T-helper 17 cell (primary cell): ENCODE measurements at places on chromosomes 5 and 9.

DNA sequence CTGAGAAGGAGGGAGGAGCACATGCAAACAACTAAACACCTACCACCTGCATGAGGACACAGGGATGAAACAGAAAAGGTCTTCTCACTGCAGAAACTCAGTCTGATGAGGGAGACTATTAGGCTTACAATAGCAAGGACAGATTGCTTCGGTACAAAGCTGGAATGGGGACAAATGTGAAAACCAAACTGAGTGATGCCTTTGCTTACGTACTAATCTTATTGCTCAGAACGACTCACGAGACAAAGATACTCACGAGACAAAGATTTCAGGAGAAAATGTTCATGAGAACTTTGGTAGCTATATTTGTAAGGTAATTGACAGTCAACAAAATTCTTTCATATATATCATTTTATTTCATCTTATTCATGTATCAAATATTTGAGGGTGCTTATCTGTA, 71.9 kb upstream of the TAF1L start:
- DNase-seq = no peak

DNA sequence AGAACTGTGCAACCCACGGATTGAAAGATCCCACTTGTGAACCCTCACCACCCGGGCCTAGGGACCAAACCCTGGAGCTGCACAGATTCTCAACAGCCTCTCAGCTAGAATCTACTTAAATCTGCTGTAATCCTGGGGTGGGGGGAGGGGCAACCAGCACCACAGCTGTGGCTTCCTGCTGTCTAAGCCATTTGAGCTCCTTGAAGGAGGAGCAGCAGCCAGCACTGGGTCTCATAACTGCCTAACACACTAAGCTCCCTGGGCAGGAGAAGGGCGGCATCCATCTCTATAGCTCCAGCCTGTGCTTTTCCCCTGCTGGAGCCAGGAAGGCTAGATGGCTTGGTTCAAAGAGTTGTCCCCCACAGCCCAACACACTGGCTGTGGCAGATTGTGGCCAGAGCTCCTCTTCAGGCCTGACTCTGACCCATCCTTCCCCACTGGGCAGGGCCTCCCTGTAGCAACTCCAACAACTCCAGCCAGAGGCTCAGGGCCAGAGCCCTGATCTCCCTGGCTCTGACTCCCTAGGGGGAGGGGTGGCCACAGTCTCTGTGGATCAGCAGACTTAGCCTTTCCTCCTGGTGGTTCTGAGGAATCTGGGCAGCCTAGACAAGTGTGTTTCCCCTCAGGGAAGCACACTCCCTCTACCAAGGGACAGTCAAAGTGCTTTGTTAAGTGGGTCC, 72.0 kb upstream of the C9orf72 start:
- DNase-seq = no peak

GRCh38 chr9:121821326-121821725, 169.9 kb downstream of the DAB2IP start:
- DNase-seq = no peak

DNA sequence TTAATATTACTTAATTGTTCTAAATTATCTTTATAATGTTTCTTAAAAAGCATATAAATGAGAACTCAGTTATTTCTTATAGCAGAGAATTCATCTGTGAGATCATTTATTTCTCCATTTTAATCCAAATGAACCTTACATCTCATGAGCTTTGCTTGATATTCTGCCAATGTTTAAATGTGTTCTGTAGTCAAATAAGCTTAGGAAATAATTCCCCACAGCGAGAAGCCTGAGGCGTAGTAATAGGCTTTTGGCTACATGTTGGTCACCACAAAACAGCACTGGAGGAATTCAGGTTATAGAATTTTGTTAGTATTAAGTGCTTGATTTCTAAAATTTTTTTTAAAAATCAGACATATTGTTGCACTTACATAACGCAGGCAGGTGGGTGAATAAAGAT, 585.3 kb upstream of the RORB start:
- DNase-seq = no peak

- no peak for DNase-seq
Measured at GRCh38 chr9:105275938-105276337, 31.5 kb downstream of the SLC44A1 start.

- no peak for DNase-seq
Measured at GRCh38 chr5:147887930-147888329, 9.4 kb downstream of the SCGB3A2 start.

DNA sequence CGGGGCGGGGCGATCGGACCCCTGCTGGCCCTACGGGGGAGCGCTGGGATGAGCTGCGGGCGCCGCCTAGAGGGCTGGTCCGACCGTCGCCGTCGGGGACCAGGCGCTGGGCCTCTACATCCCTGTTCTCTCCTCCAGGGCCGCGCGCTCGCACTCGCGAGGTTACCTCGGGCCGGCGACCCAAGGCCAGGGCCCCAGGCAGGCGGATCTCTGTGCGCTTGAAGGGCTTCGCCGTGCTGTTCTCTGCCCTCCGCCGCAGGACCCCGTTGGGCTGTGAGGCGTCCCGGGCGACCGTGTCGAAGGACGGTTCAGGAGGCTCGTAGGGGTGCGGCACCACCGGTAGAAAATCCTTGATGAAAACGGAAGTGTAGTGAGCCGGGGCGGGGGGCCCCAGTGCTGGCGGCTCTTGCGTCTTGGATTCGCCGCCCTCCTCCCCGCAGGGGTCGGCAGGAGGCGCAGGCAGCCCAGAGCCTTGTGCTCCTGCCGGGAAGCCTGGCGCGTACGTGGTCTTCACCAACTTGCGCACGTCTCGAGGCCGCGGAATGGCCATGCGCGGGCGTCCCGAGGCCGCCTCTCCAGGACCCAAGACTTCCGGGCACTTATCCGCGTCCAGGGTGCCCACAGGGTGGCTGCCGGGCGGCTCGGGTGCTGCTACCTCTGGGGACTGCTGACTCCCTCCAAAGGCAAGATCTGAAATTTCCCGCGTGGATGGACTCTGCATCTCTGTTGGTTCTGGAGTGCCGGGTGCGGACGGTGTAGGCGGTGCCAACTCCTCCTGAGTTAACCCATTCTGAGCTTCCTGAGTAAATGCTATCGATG, 2.0 kb downstream of the PROB1 start:
- peak; percentile 70 for DNase-seq

- DNase-seq = no peak
Measured at GRCh38 chr9:98992107-98992884, 48.6 kb downstream of the COL15A1 start.

DNA sequence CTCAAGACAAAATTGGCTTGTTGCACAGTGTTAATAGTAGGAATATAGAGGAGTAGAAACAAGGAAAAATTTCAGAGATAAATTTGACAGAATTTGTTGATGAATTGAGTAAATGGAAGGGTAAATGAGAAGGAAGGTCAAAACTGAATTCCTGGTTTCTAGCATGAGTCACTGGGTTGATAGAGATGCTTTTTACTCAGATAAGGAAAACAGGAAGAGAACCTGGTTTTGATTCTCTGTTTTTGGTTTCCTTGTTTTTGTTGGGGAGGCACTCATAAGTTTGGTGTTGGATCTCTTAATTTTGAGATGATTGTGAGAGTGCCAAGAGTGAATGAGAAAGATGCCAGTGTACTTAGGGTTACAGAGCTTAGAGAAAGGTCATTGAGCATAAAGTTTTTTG, 7.1 kb downstream of the LRRC70 start:
- no peak for DNase-seq

DNA sequence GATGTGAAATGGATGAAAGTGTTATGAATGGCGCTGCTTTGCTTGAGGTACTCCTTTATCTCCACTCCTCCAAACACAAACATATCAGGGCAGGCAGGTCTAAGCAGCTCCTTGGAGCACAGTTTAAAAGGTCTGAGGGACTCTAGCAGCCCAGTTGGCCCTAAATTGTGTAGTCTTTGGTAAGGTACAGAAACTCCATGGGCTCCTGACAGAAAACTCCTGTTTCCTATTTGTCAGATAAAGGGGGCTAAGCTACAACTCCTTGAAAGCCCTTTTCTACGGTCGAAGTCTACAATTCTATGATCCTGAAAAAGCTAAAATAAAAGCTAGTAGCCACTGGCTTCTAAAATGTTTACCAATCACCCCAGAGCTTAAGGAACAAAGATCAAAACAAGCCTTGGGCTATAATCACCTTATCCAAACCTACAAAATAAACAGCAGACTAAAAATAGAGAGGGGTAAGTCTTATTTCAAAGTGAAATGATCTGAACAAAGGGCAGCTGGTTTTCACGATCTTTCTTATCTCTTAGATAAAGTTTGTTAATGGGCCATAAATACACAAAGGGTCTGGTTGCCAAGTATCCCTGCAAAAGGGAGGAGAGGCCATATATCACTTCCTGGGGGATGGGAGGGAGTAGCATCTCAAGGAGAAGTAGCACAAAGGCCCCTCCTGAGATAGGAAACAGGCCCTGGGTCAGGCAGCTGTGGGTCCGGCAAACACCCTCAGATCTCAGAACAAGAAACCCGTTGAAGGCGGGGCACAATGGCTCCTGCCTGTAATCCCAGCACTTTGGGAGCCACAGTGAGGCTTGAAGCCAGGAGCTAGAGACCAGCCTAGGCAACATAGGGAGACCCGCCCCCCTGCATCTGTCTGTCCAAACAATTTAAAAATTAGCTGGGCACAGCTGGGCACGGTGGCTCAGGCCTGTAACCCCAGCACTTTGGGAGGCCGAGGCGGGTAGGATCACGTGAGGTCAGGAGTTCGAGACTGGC, 28.3 kb upstream of the DENND4C start:
- DNase-seq = no peak

DNA sequence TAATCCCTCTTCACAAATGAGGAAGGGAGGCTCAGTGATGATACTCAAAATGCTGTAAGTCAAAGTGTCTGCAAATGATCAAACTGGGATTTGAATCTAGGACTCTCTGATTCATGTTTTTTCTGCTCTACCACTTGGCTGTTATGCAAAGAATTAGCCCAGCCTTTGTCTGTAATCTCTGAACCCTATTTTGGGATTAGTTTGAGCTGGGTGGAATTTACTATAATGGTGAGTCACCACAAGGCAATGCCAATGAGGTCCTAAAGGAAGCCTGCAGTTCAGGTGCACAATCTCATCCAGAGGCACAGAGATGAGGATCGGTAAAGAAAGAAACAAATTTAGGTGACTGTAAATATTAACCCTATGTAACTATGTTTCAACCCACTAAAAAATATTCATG, 29.2 kb downstream of the RFK start:
- no peak for DNase-seq

DNA sequence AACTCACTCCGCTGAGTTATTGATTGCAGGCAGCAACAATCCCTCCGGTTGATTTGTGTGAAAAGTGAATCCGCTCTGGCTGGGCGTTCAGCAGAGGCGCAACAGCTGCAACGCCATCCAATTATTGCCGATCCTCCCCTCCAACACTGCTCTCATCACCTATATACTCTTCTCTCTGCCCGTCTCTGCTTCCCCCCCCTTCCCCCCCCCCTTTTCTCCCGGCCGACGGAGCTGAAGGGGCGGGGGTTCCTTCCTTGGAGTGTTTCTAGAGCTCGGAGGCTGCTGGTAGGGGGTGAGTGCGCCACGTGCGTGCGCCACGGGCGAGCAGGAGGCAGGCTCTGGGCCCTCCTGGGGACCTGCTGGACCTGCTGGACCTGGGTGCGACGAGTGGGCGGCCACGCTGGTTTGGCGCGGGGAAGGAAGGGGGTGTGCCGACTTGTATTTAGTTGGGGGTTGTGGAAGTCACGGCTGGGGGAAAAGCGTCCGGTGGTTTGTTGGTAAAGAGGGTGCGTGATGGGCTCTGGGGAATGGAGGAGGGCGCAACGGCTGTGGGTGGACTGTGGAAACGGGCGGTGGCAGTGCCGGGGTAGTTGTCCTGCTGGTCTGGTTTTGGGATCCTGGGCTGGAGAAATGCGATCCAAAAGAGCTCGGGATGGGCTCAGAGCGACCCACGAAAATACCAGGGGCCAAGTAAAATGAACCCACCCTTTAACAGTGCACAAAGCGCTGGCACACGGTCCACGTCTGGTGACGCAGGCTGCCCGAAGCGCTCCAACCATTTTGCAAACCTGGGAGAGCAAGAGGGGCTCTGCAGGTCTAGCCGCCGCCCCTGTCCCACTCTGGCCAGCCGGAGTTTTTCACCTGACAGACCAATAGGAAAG, 6.4 kb upstream of the MEF2C start:
- DNase-seq = no peak

- no peak for DNase-seq
Measured at GRCh38 chr9:19087106-19088000, 15.4 kb downstream of the HAUS6 start.

GRCh38 chr9:114303977-114304376, 18.9 kb upstream of the ORM1 start:
- DNase-seq = no peak

- no peak for DNase-seq
Measured at GRCh38 chr9:7935681-7936080, 136.1 kb upstream of the DMAC1 start.

DNA sequence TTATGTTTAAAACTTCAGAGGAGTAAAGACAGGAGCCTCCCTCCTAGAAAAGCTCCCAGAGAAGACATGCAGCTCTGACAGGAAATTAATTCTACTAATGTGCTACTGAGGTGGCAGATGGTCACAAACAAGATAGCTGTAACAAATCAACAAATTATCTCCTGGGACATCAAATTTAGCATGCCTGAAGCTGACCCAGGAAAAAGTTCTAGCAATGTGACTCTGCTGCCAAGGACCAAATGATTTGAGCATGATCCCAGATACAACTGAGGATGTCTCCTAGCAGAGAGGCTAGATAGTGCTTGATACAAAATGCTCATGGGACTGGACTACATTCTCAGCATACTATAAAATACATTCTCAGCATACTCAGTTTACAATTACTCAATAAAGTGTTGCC, 413.5 kb upstream of the SMC2 start:
- no peak for DNase-seq

DNA sequence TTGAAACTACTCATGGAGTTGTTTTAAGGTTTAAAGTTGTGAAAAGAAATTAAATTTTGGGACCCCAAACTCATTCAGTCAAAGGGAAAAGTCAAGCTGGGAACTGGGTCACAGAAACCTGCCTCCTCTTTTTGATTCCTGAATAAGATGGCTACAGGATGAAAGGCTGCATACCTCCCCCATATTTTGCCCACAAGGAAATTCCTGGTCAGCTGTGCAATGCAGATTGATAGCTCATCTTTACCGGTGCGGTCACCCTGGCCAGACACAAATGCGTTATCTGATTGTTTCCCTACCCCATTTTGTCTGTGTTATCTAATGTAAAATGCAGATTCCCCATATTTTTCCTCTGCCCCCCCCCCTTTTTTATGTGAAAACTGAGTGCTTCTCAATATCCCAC, 1.3 kb downstream of the HAVCR2 start:
- no peak for DNase-seq

DNA sequence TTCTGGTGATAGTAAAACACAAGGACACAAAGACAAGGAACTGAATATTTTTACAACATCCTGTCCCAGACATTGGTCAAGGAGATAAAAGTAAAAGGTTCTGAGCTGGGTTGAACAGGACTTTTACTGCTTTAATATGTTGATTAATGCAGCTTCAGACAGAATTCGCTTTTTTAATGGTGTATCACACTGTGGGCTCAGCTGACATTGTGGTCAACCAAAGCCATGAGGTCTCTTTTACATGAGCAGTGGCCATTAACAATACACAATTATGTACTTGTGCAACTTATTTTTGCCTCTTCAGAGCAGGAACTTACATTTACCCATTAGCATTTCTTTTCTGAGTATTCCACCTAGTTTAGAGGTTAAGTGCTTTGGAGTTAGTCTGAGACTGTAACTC, 22.8 kb upstream of the ERBIN start:
- no peak for DNase-seq

GRCh38 chr5:129696636-129697035, 51.3 kb upstream of the MINAR2 start:
- no peak for DNase-seq

GRCh38 chr9:136564379-136564988, 18.6 kb upstream of the NOTCH1 start:
- no peak for DNase-seq
